ENCODE measurements at places on chromosomes 2 and 18.

DNA sequence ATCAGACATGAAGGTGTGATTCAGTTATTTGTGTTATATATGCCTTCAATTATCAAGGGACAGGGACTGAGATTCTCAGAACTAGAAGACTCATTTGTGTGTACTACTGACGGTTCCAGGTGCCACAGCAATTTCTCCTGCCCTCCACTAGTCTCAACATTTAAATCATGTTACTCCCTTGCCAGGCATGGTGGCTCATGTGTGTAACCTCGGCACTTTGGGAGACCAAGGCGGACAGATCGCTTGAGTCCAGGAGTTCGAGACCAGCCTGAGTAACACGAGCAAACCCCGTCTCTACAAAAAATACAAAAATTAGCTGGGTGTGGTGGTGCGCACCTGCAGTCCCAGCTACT lies 1.1 kb downstream of the CNDP2 start:
- H3K27me3 ChIP-seq = no peaks in the 10 kb centered on the region
- peaks cover 8% of the 10 kb centered on the region for H3K36me3 ChIP-seq
- H3K4me3 ChIP-seq = peak overlapping the region; percentile 95
- peak overlapping the region; percentile 91 for H3K27ac ChIP-seq
- H3K4me1 ChIP-seq = peaks cover 46% of the 10 kb centered on the region

- H3K4me1 ChIP-seq = no peaks in the 10 kb centered on the region
- no peak for DNase-seq
- no peak overlapping the region for H3K4me3 ChIP-seq
- H3K27ac ChIP-seq = no peak overlapping the region
- H3K27me3 ChIP-seq = peaks cover 12% of the 10 kb centered on the region
- no peaks in the 10 kb centered on the region for H3K36me3 ChIP-seq
Observed at GRCh38 chr2:239682518-239682917, 281.7 kb upstream of the HDAC4 start.

GRCh38 chr2:70992945-70993853 lies 1.5 kb downstream of the TEX261 start:
- H3K27ac ChIP-seq = peak overlapping the region; percentile 58
- H3K27me3 ChIP-seq = peaks cover 22% of the 10 kb centered on the region
- peaks cover 34% of the 10 kb centered on the region for H3K4me1 ChIP-seq

DNA sequence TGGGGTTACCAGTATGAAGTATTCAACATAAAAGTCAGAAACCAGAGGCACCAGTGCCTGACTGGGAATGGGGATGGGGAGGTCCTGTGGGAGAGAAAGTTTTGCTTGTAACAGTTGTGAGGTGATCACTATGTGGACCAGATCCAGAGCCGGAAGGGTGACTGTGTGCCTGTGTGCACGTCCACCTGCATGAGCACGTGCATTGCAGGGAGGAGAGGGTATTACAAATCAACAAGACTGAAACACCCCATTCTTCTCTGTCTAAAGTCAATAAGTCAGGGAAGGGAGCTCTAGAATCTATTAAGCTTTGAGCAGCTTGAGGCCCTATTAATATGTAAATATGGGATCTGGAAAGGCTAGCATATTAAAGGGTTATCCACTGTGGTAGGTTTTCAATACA lies 241.0 kb upstream of the ACVR2A start:
- H3K27ac ChIP-seq = peak overlapping the region; percentile 86
- no peaks in the 10 kb centered on the region for H3K36me3 ChIP-seq
- no peaks in the 10 kb centered on the region for H3K27me3 ChIP-seq
- no peak overlapping the region for H3K4me3 ChIP-seq

GRCh38 chr2:52879561-52879960 lies 888.0 kb upstream of the CHAC2 start:
- H3K36me3 ChIP-seq = no peaks in the 10 kb centered on the region
- H3K4me1 ChIP-seq = no peaks in the 10 kb centered on the region
- H3K27ac ChIP-seq = no peak overlapping the region
- H3K27me3 ChIP-seq = no peaks in the 10 kb centered on the region
- no peak overlapping the region for H3K4me3 ChIP-seq

- H3K4me1 ChIP-seq = peaks cover 47% of the 10 kb centered on the region
- H3K4me3 ChIP-seq = peak overlapping the region; percentile 56
- no peak overlapping the region for H3K27ac ChIP-seq
- H3K27me3 ChIP-seq = peaks cover 29% of the 10 kb centered on the region
- no peaks in the 10 kb centered on the region for H3K36me3 ChIP-seq
- no peak for DNase-seq
Observed at GRCh38 chr2:232518844-232519243, 1.3 kb upstream of the PRSS56 start.

DNA sequence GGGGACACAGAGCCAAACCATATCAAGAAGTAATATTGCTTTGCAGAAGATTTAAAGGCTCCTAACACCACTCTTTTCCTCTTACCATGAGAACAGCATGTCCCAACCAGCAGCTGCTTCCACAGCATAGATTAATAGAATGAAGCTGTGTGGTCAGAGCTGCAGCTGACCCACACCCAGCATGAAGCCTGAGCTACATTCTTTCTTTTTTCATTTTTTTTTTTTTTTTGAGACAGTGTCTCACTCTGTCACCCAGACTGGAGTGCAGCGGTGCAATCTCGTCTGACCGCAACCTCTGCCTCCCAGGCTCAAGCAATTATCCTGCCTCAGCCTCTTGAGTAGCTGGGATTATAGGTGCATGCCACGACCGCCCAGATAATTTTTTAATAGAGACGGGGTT lies 289.8 kb downstream of the RAD51AP2 start:
- H3K36me3 ChIP-seq = no peaks in the 10 kb centered on the region
- no peaks in the 10 kb centered on the region for H3K4me1 ChIP-seq
- no peak for DNase-seq
- H3K27ac ChIP-seq = no peak overlapping the region
- no peaks in the 10 kb centered on the region for H3K27me3 ChIP-seq
- H3K4me3 ChIP-seq = no peak overlapping the region

GRCh38 chr2:39215545-39215944 lies 28.2 kb downstream of the CDKL4 start:
- no peaks in the 10 kb centered on the region for H3K27me3 ChIP-seq
- no peak overlapping the region for H3K4me3 ChIP-seq
- no peak for DNase-seq
- no peaks in the 10 kb centered on the region for H3K36me3 ChIP-seq
- H3K4me1 ChIP-seq = no peaks in the 10 kb centered on the region
